ENCODE measurements at places on chromosomes 2 and 18. TPM values are rescaled to one million over a fixed set of nuclear protein-coding genes. Genes with fewer than 3 reads are reported as not detected.

DNA sequence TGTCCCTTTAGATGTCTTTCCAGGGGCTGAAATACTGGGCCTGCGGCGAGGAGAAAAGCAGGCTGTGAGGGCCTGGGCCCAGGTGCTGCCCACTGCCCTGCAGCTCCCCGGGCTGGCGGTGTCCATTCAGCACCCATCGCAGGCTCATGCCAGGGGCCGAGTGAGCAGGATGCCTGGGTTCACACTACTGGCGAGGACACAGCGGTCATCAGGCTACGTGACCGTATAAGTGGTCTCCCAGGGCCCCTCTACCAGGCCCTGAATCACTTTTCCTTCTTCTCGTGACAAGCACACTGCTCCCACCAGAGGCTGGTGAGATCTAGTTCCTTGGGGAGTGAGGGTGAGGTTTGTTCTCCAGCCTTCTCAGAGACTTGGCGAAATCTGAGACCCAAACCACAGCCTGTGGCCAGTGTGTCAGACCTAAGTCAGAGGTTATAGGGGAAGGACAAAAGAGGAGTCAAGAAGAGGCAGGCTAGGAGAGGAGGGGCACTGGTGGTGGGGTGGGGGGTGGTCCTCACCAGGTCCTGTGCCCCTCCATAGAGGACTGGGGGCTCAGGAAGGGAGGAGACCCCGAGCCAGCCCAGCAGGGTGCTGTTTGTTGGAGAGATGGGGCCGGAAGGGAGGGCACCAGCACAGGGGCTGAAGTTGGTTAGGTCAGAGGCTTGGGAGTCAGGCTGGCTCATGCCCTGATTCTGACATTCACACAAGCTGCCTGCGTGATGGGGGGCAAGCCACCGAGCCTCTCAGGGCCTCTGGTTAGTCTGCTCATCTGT, 6.6 kb upstream of the SEMA4C start:
- no peak for DNase-seq

DNA sequence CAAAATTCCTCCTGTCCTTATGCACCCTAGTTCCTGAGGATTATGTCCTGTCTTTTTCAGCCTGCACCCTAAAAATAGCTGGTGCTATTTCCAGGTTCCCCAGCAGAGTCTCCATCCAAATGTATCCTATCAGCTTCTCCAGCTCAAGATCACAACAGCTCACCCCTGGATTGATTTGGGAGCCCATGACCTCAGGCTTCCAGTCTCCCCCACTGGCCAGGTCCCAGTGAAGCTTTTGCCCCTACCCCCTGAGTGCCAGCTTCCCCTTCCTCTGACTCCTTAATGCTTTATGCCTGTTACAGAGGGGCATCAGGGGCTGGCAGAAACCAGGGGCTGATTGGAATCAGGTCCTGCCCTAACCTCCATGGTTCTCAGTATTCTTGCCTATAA, 76.9 kb upstream of the DAPL1 start:
- DNase-seq = no peak

- DNase-seq = no peak
Observed at GRCh38 chr18:29664278-29665036, 1378.1 kb downstream of the DSC3 start.

DNA sequence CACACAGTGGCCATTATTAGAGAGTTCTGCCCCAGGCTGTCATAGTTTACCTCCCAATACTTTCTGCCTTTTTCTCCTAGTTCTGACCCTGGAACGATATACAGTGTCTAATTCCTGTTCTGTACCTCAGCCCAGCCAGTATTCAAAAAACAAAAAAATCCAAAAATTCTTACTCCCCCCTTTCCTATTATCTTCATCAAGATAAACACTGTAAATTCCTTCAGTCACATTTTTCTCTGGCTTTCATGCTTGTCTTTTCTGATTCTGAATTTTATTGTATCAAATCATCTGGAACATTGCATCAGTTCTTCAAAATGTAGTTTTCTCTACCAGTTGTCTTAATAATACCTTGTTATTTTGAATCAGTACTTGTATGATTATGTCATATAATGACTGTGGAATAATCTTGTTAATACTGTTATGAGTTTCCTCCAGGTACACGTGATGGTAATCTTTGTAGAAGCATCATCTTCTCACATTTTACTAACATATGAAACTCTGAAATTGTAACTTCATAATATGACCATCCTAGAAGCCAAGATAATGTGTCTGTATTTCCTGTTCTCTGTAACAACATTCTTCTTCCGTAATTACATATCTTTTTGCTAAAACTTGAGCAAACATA, 79.0 kb upstream of the NOSTRIN start:
- DNase-seq = no peak

GRCh38 chr2:21404137-21404536, 280.4 kb downstream of the TDRD15 start:
- no peak for DNase-seq

DNA sequence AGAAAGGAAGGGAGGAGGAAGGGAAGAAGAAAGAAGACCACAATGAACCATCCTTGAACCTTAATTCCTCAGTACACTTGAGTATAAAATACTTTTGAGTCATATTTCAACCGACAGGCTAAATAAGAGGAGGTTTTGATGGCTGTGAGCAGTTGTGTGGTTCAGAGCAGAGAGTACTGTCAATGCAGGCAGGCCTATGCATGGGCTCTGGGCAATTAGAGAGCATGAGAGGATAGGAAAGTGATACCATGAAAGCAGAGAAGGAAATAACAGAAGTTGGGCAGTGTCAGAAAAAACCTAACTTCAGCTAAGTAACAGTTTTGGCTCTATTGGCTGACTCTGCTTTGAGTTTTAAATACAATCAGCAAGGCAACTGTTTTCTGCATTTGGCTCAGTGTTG, 123.6 kb upstream of the STK17B start:
- no peak for DNase-seq

DNA sequence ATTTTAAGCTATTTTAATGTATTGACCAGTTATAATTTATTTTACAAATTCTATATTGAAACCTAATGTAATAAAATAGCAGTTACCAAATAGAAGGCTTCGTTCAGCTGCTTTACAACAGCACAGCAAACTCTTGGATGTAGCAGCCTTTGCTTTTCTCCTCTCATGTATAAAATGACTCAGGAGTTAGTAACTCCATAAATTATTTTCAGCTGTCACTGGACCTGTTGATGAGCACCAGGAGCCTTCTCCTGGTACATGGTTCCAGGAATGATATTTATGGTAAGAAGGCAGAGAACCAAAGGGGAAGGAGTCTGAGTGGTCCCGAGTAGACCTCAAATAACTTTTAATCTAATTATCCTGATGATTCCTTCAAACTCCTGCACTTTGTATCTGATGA, 256.4 kb upstream of the NETO1 start:
- no peak for DNase-seq

GRCh38 chr2:179857236-179857635, 4.2 kb downstream of the ZNF385B start:
- DNase-seq = no peak

DNA sequence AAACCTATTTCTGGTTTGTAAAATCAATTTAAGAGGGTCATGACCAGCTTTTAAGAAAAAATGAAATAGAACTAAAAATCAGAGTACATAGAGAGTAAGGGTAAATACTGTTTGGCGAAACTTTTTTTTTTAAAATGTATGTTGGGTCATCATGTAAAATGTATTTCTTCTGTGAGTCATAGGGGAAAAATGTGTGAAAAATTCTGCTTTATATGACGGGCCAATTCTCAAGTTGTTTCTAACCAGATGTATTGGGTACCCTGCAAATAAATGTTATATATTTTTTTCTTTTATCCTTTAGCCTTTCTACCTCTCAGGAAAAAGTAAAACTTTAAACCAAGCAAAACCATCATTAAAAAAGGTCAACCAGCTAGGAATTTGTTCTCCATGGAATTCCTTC, 13.9 kb downstream of the AFTPH start:
- peak; percentile 24 for DNase-seq

DNA sequence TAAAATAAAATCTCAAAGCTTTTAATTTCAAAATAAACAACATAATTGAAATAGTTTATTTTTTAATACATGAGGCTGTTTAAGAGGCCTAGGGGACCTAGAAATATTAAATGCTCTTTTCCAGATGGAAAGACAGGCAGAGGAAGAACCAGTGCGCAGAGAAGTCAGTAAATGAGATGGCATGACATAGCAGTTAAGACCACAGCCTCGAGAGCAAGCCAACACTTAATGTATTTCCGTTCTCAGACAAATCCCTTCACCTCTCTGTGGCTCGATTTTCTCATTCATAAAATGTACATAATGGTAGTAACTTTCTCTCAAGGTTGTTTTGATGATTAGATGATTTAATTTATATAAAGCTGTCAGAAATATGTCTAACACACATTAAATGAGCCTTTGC, 405.1 kb upstream of the CWC22 start:
- DNase-seq = peak; percentile 42

DNA sequence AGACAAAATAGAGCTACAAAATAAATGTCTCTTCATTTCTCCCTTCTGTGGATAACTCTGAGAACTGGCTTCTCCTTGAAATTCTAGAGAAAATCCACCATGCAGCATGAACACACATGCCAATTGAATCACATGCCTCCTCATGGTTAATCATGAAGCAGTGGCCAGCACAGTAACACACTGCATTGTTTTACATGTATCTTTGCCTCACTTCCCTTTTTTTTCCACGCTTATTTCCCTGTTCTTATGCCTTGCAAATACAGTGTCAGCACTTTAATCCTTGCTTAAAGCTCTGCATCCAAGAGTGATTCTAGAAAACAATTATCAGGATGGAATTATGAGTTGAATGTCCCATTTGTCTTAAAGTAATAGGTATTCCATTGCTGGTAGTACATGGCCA, 50.3 kb upstream of the ZBTB7C start:
- DNase-seq = no peak

DNA sequence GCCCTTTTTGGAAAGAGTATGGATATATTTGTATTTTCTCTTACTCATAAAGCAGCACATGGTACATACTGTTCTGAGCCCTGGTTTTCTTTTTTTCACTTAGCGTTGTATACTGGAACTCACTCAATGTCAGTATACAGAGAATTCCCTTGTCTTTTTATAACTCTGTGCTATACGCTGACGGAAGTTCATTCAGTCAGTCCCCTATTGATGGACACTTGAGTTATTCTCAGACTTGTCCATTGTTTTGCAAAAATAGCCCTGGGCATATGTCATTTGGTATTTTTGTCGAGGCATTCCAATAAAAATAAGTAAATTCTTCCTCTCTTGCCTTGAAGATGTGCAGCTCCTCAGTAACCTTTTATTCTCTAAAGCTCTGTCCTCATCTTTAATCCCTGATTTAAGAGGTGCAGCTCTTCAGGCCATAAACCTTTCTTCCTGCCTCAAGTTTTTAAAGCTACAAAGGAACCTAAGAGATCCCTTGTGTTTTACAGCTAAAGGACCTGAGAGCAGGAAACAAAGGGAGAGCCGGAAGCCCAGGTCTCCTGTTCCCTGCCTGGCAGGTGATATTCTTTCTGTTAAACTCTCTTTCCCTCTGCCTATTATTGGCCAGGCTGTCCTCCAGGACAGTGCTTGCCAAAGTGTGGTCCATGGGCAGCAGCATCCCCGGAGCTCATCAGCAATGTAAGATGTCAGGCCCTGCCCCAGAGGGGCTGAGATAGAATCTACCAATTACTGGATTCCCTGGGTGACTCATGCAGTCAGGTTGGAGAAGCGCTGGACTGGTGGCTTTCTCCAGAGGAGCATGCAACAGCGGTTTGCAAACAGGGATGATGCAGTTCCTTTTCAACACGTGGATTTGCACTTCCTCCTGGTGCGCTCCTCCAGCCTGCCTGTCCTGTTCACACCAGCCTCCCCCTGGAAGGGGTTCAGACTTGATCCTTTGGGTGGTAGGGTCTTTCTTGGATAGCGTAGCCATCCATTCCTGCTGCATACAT, 158.0 kb downstream of the NEDD4L start:
- peak; percentile 69 for DNase-seq

- no peak for DNase-seq
Observed at GRCh38 chr2:228352048-228352447, 170.6 kb upstream of the SPHKAP start.

- DNase-seq = no peak
Observed at GRCh38 chr2:105890111-105890510, 145.4 kb downstream of the NCK2 start.

DNA sequence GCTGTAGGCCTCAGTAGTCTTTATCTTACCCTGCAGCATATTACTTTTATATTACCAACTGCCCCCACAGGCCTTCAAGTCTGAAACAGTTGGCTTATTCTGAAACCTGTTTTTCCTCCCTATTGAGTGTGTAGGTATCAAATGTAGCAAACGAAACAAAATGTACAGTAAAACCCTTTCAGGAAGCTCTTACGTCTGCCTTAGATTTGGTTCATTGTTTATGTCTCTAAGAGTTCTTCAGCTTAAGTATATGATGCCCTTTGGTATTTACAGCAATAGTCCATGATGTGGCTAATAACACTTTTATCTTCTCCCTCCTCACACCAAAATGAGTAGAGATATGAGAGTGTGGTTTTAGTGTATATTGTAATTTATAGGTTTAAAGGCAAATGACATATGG, 108.8 kb downstream of the DOCK10 start:
- no peak for DNase-seq

GRCh38 chr2:175308005-175308404, 126.5 kb upstream of the ATP5MC3 start:
- no peak for DNase-seq

GRCh38 chr2:238440331-238440730, 13.6 kb downstream of the ASB1 start:
- DNase-seq = no peak

- DNase-seq = no peak
Observed at GRCh38 chr2:237854295-237854694, 5.1 kb upstream of the RAMP1 start.

GRCh38 chr2:8797682-8798081, 39.7 kb downstream of the KIDINS220 start:
- DNase-seq = no peak

GRCh38 chr2:156470975-156471583, 34.9 kb downstream of the GPD2 start:
- no peak for DNase-seq

DNA sequence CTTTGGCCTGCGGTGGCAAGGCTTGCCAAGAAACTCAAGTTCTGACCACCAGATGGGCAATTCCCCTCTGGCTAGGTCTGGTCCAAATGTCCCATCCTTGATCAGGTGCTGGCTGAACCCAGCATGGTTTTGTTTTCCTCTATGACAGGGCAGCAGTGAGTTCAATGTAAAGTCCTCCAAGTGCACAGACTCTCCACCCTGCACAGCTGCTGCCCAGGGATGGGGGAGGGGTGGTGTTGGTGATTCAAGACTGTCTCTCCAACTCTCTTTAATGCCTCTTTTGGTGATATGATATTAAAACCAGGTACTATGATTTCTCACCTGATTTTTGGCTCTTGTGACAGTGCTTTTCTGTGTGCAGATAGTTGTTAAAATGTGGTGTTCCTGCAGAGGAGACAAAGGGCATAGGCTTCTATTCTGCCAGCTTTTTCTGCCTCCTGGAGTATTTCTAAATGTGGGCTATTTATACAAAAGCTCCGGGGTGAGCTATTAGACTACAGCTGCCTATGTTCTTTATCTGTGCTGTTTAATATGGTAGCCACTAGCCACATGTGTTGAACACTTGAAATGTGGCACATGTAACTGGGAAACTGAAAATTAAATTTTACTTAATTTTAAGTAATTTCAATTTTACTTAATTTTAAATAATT, 64.0 kb upstream of the STK39 start:
- DNase-seq = no peak

The STAT4 gene
- 0.40 TPM for total RNA-seq

The STK25 gene
- 367 TPM for total RNA-seq

The SLC9A2 gene
- not detected for total RNA-seq

The ALPP gene
- total RNA-seq = not detected

The GPBAR1 gene
- not detected for total RNA-seq

The IGFBP5 gene
- total RNA-seq = 5.0 TPM

The PDCD1 gene
- total RNA-seq = not detected

The CRYGD gene
- not detected for total RNA-seq

The ZNF892 gene
- total RNA-seq = 4.8 TPM

The G6PC2 gene
- total RNA-seq = not detected

The MEP1B gene
- total RNA-seq = not detected

The KYNU gene
- not detected for total RNA-seq

Measured in lung microvascular endothelial cell (primary cell).